T-helper 17 cell (primary cell): ENCODE measurements at places on chromosomes 2 and 18.

DNA sequence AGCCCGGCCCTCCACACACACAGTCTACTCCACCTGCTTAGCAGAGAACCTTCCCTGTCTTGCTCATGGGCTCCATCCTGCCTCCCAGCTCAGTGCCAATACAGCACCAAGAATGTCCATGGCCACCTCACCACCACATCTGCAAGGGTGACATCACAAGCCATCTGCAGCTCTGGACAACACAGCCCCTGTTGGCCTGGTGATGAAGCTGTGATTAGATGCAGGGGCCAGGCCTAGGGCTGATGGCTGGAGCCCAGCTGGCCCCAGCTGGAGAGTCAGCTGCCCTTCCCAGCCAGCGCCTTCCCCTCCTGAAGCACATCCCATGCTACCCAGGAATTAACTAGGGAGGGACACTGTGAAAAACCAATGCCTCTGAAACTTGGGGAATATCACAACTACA, 91.1 kb downstream of the TTC32 start:
- no peak for DNase-seq

DNA sequence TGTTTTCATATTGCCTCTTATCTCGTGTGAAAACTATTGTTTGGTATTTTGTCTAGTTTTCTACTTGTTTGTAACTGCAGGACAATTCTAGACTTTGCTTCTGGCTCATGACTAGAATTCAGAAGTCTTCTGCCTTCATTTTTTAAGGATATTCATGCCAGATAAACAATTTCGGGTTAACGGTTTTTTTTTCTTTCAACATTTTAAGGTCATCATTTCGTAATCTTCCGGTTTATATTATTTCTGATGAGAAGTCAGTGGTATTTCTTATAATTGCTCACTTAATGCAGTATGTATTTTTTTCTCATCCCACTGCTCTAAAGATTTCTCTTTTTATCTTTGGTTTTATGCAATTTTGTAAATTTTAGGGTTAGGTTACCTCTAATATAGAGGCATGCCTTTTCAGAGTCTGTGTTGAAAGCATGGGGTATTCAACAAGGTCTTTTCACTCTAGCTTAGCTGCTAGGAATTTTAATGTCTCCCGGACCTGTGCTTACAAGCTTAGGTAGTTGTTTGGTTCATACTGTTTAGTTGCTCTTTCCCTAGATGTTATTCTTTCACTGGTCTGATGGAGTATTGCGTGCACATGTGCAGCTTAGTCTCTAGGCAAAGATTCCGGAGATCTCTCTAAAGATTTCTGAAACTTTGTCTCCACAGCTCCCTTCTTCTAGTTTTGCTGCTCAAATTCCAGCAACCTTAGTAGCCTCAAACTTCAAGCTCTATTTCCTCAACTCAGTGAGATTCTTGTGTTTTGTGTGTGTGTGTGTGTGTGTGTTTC, 198.1 kb downstream of the MCFD2 start:
- DNase-seq, result no peak

DNA sequence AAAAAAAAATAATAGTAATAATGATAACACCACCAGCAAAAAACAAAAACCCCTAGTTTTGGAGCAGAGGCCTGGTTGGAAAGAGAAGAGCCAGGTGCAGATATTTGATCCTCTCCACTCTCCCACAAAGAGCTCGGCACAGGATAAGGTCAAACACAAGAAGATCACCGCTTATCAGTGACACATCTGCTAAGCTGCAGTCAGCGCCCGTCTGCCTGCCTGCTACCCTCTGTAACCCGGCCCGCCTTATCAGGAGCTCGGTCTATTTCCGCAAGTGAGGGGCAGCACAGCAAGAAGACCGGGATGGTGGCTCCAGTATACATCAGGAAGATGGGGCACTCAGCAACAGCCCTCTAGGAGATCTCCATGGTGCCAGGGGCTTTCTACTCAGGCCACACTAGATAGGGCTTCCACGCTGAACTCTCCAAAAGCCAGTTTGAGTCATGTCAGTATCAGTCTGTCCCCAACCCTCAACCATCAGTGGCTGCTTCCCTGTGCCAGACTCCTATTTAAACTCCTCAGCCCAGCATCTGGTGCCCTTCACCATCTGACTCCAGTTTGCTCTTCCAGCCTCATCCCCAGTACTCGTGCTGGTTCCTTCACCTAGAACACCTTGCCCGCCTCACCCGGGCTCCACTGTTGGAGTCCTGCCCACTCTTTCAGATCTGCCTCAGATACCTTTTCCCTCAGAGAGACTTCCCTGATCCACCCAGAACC, 67.3 kb upstream of the PPP1CB start:
- DNase-seq, result no peak

GRCh38 chr2:128701418-128701817, 382.8 kb upstream of the HS6ST1 start:
- DNase-seq, result no peak

DNA sequence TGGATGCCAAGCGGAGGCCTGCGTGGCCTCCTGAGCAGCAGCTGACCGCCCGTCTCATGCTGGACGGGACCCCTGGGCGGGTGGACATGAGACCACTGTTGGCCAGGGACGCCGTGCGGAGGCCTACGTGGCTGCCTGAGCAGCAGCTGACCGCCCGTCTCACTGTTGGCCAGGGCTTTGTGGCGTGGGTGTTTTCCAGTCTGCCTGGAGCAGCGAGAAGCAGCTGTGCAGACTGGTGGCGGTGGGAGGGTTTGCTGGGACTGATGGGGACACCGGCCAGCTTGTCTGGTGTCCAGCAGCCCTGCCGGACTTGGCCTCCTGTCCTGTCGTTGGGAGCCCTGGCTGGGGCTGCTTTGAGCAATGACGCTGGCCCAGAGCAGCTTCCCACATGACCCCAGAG, 5.8 kb upstream of the D2HGDH start:
- DNase-seq, result no peak

DNA sequence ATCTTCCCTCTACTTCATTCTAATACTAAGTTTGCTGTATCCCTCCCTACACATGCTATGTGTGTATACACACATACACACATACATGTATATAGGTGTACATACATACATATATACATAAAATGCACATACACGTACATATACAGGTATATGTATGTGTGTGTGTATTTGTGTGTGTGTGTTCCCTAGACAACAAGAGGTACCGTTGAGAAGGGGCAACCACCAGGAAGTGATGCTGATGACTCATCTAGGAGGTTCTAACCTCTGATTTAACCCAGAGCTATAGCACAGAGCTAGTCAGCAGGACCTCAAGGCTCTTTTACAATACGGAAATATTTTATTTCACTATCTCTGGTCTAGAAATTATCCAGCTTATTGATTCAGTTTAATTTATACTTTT, 139.2 kb downstream of the LAMA3 start:
- DNase-seq, result peak; percentile 19
